Stimulated activated naive CD4-positive, alpha-beta T cell (primary cell): ENCODE measurements at places on chromosomes 1 and 21.

DNA sequence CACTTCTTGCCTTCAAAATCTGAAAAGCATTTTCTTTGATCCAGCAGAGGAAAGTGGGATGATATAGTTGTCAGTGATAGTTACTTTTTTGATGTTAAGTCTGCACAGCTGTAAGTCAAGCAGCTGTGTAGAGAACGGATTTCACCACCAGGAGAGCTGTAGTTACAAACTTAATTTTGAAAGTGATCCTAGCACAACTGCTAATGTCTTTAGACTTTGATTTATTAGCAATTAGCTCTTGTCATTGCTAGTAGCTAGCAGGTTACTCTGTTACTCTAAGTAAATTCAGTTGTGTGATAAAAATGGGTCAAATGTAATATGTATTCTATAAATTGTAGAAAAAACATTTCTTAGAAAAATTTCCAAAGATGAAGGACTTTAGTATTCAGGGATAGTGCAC, 46.0 kb downstream of the ALG6 start:
- DNase-seq = no peak

GRCh38 chr1:186155594-186155993, 219.5 kb downstream of the TPR start:
- DNase-seq = no peak

GRCh38 chr1:76840278-76840677, 27.0 kb upstream of the ST6GALNAC5 start:
- no peak for DNase-seq

DNA sequence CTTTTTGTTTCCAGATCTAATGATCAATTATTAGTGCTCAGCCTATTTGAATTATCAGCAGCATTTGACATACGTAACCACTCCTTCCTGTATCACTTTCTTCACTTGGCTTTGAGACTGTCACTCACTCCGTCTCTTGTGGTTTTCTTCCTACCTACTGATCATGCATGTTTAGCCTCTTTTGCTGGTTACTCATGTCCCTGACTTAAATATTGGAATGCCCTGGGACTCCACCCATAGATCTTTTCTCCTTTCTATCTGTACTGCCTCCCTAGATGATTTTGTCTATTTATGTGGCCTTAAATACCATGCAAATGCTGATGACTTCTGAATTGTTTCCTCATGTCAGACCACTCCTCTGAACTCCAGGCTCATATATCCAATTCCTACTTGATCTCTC, 57.7 kb upstream of the PDE4B start:
- DNase-seq = no peak

DNA sequence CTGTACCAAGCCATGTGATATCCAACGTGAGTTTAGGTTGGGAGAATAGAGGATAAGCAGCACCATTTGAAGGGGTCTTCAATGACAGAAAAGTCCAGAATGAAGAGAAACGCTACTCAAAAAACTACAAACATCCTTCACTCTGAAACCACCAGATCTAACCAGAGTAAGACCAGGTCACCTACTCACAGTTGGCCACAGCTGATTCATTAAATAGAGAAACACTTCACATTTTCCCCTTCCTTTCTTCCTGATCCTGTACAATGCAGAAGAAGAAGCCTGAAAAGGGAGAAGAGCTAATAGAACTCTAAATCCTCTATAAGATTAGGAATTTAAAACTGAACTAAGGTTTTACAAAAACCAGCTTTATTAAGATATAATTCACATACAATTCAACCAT, 19.4 kb upstream of the SETDB1 start:
- no peak for DNase-seq

DNA sequence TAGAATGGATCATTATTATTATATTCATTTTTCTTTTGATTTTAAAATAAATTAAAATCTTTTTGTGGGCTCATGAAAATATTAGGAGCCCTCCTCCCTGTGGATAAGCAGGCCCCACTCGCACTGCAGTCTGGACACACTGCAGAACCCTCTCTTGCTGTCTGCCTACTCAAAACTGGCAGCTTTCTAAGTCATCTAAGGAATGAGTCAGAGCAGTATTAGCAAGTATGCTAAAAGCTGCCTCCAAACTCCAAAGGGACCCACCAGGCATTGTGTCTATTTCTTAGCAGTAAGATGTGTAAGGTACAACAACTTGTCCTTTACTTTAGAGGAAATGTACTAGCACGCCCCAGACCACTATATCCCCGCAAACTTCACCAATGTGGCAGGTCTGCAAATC, 108.8 kb downstream of the SYF2 start:
- no peak for DNase-seq

DNA sequence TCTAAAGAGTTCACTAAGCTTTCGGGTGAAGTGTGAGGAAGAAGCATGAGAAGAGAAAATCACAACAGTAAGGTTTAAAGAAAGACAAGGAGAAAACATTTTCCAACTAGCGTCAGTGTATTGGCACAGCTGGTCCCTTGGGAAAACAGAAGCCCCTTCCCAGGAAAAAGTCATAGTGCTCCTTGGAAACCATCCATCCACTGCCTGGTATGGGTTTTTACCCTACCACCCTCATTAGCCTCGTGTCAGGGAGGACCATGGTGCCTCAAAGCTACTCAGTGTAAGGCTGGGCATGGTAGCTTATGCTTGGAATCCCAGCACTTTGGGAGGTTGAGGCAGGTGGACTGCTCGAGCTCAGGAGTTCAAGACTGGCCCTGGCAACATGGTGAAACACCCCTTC, 12.7 kb downstream of the AADACL4 start:
- DNase-seq = no peak

DNA sequence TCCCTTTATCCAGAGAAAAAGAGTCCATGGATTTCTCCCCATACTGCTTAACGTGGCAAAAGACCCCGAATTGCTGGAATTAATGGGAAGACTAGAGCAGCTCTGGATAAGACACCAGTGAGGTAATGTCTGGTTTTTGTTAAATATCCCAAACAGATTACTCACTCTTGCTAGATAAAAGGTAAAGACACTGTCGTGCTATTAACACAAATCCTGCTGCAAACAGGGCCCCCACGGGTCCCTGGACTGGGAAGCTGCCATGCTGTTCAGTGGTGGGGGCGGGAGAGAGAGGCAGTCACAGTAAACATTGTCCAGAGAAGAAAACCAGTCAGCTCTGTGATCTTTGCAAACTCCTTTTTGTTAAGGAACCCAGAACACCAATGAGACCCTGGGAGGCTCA, 15.2 kb upstream of the SRP9 start:
- DNase-seq = no peak

- no peak for DNase-seq
These were observed 67.2 kb upstream of the SCAF4 start for GRCh38 chr21:31798842-31799704.

- no peak for DNase-seq
These were observed 19.0 kb downstream of the KDM4A start for GRCh38 chr1:43668956-43669355.

- DNase-seq = no peak
These were observed 41.7 kb downstream of the TNFRSF9 start for GRCh38 chr1:7898962-7899361.

DNA sequence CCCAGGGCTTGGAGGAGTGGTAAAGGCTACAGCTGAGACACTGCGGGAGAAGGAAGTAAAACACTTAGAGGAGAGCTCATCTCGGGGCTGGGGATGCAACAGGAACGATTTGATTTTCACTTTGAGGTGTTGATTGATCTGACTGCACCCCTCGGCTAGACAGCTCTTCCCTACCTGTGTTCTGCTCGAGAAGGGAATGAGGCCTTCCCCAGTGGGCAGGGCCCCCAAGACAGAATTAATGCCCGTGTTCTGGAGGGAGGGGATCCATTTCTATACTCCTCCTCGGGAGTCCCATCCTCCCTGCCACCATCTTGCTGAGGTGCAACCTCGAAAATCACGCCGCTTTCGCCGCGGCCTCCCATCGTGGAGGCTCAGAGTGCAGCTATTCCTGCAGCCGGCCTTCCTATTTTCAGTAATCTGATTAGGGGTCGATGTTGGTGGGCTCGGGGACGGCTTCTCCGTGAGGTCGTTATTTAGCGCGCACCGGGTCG, 2.4 kb downstream of the ATP2B4 start:
- DNase-seq = no peak

DNA sequence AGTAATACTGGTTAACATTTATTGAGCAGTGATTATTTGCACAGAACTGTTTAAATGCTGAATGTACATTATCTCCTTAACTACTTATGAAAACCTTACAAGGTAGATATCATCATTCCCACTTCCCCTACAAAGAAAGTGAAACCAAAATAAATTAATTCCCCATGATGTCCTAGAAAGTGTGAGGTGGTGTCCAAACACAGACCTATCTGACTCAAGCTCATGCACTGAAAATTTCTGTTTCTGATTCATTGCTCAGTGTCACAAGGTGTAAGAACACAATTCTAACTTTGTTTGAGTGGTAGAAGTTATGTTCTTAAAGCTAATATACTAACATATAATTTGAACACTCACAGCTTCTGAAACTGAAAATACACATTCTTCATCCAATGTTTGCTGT, 178.7 kb downstream of the MRPL39 start:
- no peak for DNase-seq

- DNase-seq = no peak
These were observed 3.2 kb downstream of the LRRC8B start for GRCh38 chr1:89527750-89528381.

DNA sequence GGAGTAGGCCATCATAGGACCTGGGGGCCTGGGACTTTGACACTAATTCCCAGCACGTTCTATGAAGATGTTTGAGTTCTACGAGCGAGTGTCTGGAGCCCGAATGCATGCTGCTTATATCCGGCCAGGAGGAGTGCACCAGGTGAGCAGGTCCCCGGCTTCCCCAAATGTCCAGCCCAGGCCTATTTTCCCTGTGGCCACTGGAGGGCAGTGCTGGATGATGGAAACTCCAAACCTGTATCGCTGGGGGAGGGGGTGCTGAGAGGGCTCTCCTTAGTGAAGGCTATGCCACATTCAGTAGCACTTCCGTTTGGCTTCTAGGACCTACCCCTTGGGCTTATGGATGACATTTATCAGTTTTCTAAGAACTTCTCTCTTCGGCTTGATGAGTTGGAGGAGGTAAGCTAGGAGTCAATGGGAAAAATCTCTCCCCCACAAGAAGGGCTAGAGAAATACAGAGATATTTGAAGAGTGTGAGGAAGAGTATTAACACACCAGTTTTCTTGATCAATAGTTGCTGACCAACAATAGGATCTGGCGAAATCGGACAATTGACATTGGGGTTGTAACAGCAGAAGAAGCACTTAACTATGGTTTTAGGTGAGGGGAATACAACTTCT, 5.2 kb upstream of the FCER1G start:
- DNase-seq = peak; percentile 76

DNA sequence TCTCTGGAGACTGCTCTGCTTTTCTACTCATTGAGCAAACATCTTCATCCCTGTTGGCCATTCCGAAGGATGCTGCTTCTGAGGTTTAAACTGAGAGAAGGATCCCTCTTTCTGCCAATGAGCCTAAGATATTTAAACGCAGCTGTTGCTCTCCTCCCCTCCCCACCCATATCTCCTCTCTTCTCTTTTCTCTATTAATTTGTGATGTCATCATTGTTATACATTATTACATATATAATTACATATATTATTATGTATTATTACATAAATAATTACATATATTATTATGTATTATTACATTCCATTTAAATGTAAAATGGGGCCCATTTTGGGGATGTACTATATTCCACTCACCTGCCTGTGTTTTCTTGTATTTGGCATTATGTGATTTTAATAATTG, 82.7 kb upstream of the JUN start:
- no peak for DNase-seq

DNA sequence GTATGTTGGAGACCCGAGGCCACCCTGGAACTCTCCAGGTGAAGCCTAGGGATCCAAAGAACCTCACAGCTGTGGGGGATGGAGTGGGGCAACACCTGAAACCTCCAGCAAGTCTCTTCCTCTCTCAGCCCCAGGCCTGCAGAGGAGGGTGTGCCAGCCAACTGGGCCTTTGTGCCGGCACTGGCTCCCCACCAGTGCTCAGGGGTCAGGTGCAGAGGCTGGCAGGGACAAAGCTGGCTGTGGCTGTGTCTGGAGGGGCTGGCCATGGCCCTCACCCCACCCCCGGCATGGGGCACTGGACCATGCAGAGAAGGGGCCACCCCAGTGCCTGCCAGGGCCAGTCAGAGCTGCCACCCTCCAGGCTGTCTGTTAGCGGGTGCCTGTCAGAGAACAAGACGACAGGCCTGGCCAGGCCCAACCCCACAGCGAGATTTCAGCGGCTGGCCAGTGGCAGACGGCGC, 3.9 kb downstream of the COL18A1 start:
- DNase-seq = no peak

GRCh38 chr21:32257962-32258785, 20.7 kb downstream of the MIS18A start:
- DNase-seq = no peak

GRCh38 chr1:4369335-4369734, 285.1 kb upstream of the AJAP1 start:
- no peak for DNase-seq

DNA sequence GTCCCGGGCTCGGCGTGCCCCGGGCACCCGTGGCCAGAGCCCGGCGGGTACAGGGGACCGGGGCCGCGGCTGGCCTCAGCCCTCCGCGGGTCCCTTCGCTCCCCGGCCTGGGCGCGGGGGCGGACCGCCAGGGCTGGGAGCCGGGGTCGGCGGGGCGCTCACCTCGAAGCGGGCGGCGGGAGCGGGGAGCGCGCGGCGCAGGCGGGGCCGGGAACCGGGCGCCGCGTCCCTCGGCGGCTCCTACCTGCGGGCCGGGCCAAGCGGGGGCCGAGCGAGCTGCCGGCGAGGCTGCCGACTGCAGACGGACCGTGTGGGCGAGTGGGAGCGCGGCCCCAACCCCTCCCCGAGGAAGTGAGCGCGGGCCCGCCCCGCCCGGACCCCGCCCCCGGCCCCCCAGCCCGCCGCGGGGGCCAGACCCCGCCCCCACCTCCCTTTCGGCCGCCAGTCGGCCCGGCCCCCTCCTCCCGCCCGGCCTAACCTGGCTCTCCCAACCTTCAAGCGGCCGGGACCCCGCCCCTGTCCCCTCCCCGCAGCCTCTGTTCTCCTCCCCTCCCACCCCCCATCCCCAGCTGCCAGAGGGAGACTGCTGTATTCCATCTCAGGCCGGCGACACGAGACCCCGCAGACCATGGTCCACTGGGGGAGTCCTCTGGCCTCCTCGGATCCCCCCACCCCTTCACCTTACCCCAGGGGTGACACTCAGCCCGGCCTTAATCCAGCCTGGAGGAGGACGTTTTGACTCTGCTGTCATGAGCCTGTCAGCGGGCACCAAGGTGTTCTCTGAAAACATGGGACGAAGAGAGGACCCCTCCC, at the start of gene FHL3:
FHL3 (minus strand) TSS at position 320 of the 813 bp plus-strand sequence. CDS start 6,102 bp downstream, outside the sequence.
- peak; percentile 42 for DNase-seq

DNA sequence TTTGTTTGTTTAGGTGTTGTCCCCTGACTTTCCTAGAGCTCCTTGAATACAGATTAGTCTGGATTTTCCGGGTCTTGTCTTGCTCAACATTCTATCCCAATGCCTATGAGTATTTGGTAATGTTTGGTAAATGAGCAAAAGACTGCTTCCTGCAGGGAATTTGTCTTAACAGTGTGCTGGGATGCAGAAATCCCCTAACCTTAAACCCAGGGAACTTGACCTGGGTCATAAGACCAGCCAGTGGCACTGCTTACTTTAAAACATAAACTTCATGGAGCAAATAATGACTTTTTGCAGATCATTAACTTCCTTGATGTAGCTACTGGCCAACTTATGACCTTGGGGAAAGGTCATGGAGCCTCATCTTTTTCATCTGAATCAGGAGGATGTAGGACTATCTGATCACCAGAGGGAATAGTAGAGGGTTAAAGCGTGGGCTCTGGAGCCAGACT, 27.2 kb downstream of the TCEANC2 start:
- DNase-seq = no peak

- no peak for DNase-seq
These were observed 1.1 kb downstream of the C1orf50 start for GRCh38 chr1:42768172-42768571.
